ENCODE measurements at places on chromosomes 13 and 19.

DNA sequence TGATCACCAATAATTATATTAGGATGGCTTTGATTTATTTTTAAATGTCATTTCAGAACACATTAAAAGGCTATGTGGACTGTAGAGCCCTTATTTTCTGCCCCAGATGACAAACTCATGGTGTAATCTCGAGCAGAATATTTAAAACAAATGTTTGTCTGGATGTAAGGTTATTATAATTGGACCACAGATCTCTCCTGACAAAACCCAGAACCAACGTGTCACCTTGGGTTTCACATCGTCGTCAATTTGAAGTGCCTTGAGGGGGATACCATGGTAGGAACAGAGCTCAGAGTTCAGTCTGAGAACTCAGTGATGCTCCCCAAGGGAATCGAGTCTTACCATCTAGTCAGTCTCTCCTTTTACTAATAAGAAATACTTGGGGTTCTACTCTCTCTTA lies 2.8 kb downstream of the SACS start:
- no peak for DNase-seq

DNA sequence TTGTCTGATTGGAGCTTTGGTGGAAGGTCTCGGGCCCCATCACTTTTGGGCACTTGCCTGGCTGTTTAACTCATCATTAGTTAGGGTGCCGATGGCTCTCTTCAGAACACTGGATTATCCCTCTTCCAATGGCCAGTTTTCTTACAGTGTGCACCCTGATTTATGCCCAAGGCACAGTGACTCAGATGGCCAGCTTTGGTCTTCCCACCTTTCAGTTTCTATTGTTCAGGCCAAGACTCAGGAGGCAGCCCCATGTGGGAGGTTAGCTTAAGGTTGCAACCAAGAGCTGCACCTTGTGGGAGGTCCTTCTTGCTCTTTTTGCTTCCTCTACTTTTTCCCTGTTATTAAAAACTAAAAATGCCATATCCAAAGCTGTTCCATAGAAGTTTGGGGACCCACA lies 121.0 kb upstream of the ZNF91 start:
- no peak for DNase-seq

DNA sequence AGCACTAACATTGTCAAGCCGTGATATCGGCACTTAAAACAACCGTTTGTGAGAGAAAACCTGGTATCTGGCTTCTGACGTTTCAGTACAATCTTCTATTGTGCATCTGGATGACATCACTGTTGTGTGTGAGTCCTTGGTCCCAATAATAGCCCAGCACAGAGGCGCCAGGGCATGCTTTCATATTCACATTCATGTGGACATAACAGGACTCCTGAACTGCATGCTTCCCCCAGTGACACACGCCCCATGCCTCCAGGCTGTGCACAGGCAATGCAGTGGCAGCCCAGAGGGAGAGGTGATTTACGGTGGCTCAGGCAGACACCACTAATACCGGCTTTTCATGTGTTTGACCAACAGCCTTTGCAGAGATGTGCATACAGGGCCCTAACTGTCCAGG lies 58.1 kb downstream of the MRPL57 start:
- DNase-seq, result no peak

GRCh38 chr13:87324558-87324957 lies 346.6 kb upstream of the SLITRK5 start:
- DNase-seq, result no peak

DNA sequence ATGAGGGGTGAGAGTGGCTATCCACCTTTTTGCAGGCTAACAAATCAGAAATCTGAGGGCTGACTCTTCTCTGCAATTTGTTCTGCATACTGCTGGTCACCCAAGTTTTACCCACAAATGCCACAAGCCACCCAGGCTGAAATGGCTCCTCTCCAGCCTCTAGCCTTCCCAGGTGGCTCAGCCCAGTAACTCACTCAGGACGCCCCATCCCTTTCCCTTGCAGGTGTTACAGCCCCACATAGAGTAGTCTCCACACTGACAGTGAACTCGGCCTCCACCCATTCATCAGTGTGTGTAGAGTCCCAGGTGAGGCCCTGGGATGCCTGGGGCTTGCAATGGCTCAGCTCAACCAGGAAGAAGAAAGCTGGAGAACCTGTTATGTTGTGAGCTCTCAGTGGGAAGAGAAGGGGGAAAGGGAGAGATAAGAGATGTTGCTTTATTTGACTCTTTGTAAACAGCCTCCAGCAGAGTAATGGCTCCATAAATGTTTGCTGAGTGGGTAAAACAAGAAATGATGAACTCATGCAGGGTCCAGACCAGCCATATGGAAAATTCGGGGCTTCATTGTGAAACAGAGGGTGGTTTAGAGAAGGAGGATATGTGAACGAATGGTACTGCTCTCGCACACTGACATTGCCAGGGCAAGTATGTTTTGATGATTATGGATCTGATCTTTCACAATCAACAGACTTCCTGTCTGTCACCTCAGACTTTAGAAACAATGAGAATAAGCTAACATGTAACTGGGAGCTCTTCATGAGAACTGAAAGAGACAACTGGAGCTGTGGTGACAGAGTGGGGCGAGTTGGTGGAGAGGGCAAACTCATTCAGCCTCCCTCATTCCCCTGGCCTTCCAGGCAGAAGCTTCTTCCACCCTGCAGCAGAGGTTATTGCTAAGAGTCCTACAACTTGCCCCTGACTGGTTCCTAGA lies 74.2 kb upstream of the RFC3 start:
- no peak for DNase-seq

DNA sequence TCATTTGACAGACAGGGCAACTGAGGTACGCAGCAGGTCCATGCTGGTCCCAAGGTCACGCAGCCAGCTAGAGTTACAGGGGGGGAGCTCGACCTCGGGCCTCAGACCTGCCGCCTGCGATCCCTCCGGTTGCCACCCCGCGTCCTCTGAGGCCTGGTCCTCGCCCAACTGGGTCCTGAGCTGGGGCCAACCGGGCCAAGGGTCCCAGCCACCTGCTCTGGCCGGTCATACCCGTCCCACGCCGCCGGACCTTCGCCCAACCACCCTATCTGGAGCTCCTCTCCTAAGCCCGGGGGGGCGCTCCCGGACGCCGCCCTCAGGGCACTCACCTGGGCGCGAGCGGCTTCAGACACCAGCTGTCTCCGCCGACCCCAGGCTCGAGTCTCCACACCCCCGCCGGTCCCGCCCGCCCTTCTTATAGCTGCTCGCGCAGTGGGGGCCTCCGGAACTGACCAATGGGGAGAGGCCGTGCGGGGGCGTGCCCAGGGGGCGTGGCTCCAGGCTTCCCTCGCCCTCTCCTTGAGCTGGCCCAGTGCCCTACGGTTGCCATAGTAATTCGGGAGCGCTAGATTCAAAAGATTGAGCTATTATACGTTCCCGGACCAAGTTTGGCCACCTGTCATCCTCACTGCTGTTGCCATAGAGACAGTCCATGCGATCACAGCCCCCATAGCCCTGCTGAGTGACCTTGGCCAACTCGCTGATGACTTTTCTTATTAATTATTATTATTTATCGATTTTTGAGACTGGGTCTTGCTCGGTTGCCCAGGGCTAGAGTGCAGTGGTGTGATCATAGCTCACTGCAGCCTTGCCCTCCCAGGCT lies at the start of gene PLIN5:
TSS of gene PLIN5 (minus strand) at position 389 of the 823 bp plus-strand sequence. CDS start 1,150 bp downstream, outside the sequence.
- DNase-seq, result no peak

Measured in HS-5 (cell line).